Vagina (tissue), 2 donors: ENCODE measurements at places on chromosomes 5 and 9.

DNA sequence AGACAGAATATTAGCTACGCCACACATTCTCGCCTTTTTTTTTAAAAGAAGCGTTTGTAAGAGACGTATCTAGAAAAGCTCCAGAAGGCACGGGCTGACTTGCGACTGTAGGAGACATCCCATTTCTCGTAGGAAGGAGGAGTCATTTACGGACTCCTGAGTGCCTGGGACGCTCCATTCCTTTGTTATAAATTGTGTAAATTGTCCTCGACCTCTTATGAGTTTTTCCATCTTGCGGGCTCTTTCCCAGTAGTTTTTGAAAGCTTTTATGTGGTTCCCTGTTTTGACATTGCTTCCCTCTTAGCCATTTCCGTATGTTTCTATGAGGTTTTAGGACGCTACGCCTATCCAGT, 1.0 kb downstream of the RABL6 start:
- peak overlapping the region; percentile 92 for H3K4me3 ChIP-seq
- DNase-seq = no peak
- H3K27me3 ChIP-seq = no peaks in the 10 kb centered on the region
- peak overlapping the region; percentile 82 for H3K27ac ChIP-seq

- no peak overlapping the region for H3K27ac ChIP-seq
- no peaks in the 10 kb centered on the region for H3K27me3 ChIP-seq
- DNase-seq = no peak
- H3K4me3 ChIP-seq = no peak overlapping the region
Observed at GRCh38 chr9:127172066-127172707, 49.8 kb upstream of the ANGPTL2 start.

DNA sequence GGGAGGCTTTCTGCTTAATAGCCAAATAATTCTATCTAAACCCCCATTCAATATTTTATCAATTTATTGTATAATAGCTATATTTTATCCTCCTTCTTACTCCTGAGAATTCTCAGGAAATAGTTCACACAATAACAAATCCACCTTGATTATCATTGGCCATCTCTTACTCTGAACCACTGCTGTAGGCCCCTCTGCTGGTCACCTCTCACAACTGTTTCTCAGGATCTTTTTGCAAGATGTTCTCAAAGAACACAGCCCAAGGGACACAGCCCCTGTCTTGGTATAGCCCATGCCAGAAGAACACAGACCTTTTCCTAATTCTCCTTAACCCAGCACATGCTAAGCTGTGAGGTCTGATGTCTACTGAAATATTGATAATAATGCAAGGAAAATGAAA, 74.9 kb upstream of the HTR4 start:
- H3K27me3 ChIP-seq = no peaks in the 10 kb centered on the region
- DNase-seq = no peak
- no peak overlapping the region for H3K4me3 ChIP-seq
- no peaks in the 10 kb centered on the region for H3K4me1 ChIP-seq
- H3K36me3 ChIP-seq = no peaks in the 10 kb centered on the region

- no peak overlapping the region for H3K4me3 ChIP-seq
- H3K36me3 ChIP-seq = no peaks in the 10 kb centered on the region
- DNase-seq = no peak
- peaks cover 79% of the 10 kb centered on the region for H3K4me1 ChIP-seq
Observed at GRCh38 chr9:104858271-104858670, 69.7 kb downstream of the ABCA1 start.

- no peaks in the 10 kb centered on the region for H3K36me3 ChIP-seq
- H3K27ac ChIP-seq = peak overlapping the region; percentile 48
- no peak overlapping the region for H3K4me3 ChIP-seq
- H3K27me3 ChIP-seq = no peaks in the 10 kb centered on the region
- no peaks in the 10 kb centered on the region for H3K4me1 ChIP-seq
- no peak for DNase-seq
Observed at GRCh38 chr9:111118256-111118948, 80.1 kb upstream of the LPAR1 start.

GRCh38 chr9:130894546-130894945, 2.1 kb downstream of the QRFP start:
- peak overlapping the region; percentile 36 for H3K27ac ChIP-seq
- no peaks in the 10 kb centered on the region for H3K27me3 ChIP-seq
- H3K36me3 ChIP-seq = no peaks in the 10 kb centered on the region
- H3K4me1 ChIP-seq = peaks cover 46% of the 10 kb centered on the region
- no peak overlapping the region for H3K4me3 ChIP-seq

DNA sequence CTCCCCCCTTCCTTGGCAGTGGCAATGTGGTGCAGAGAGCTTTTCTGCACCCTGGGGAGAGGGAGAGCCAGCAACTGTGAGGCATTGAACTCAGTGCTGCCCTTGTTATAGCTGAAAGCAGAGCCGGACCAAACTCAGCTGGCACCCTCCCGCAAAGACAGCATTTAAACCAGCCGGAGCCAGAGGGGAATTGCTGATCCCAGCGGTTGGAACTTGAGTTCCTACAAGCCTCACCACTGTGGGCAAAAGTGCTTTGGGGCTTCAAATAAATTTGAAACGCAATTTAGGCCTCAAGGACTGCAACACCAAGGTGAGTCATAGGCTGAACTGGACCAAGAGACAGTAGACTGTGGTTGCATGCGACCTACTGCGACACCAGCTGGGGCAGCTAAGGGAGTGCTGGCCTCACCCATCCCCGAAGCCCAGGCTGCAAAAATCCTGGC, 207.6 kb upstream of the CDKN2B start:
- H3K27me3 ChIP-seq = no peaks in the 10 kb centered on the region
- H3K4me1 ChIP-seq = no peaks in the 10 kb centered on the region
- H3K4me3 ChIP-seq = no peak overlapping the region
- DNase-seq = no peak

DNA sequence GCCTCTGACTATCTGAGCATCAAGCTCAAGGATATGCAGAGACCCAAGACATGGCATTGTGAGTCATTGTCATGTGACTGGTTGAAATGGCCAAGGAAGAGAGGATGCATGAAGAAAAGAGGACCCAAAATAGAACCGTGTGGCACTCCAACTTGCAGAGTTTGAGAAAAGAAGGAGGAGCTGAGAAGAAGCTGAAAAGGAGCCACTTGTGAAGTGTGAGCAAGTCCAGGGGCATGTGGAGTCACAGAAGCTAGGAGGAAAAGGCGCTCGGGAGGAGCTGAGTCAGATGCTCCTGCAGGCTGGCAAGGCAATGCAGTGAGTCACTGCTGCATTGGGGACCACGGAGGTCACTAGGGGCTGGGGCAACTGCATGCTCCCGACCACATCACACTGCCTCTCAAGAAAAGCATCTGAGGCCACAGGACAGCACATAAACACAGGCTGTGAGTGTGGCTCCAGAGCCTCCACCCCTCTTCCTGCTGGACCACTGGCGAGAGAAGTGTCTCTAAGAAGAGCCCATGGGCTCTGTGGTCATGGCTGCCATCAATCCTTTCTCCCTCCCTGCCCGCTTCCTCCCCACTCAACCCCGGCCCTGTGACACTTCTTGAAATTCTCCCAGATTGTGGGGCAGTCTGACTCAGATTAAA, 197.6 kb downstream of the DRD1 start:
- H3K27ac ChIP-seq = no peak overlapping the region
- H3K27me3 ChIP-seq = no peaks in the 10 kb centered on the region
- H3K4me1 ChIP-seq = peaks cover 9% of the 10 kb centered on the region
- DNase-seq = peak; percentile 87
- no peaks in the 10 kb centered on the region for H3K36me3 ChIP-seq

DNA sequence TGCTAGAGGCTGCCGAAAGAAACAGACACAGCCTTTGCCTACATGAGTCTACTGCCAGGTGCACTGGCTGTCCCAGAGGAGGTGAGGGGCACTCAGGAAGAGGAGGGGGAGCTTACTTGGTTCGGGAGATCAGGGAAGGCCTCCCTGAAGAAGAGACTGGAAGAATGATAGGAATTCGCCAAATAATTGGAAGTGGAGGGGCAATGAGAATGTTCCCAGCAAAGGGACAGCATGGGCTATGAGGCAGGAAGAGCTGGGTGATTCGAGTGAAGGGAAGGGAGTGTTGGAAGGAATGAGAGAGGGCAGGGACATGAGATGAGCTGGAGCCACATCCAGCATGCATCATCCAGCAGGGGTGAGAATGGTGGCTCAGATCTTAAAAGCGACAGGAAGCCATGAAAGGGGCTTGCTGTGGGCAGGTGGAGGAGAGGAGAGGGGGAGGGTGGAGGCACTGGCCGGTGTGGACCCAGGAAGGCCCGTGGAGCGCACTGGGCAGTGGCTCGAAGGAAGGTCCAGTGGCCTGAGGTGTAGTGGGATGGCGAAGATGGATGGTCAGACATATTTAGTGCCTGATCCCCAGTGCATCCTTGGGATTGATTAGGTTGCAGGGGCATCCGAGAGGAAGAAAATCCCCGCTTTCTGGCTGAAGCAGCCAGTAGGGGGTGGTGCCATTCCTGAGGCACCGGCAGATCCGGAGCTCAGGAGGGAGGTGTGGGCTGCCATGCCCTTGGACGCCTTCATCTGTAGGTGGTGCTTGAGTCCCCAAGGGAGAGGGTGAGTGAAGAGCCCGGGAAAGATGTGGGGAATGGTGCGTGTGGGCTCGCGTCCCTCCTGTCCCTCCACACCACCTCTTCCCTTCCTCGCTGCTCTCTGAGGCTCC, 53.5 kb upstream of the GARNL3 start:
- H3K36me3 ChIP-seq = no peaks in the 10 kb centered on the region
- peaks cover 21% of the 10 kb centered on the region for H3K4me1 ChIP-seq
- no peak overlapping the region for H3K4me3 ChIP-seq
- H3K27me3 ChIP-seq = no peaks in the 10 kb centered on the region
- no peak overlapping the region for H3K27ac ChIP-seq

- H3K27ac ChIP-seq = no peak overlapping the region
- no peaks in the 10 kb centered on the region for H3K4me1 ChIP-seq
- DNase-seq = no peak
- H3K27me3 ChIP-seq = no peaks in the 10 kb centered on the region
- no peak overlapping the region for H3K4me3 ChIP-seq
Observed at GRCh38 chr5:76143884-76144283, 60.7 kb downstream of the SV2C start.

DNA sequence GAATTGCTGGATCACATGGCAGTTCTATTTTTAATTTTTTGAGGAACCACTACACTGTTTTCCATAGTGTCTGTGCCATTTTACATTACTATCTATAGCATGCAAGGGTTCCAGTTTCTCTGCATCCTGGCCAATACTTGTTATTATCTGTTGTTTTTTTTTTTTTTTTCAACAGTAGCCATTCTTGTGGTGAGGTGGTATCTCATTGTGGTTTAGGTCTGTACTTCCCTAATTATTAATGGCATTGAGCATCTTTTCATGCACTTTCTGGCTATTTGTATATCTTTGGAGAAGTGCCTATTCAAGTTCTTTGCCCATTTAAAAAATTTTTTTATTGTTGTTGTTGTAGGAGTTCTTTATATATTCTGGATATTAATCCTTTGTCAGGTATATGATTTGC, 97.7 kb downstream of the GDNF start:
- no peaks in the 10 kb centered on the region for H3K36me3 ChIP-seq
- no peak for DNase-seq
- no peak overlapping the region for H3K27ac ChIP-seq
- no peaks in the 10 kb centered on the region for H3K27me3 ChIP-seq
- no peak overlapping the region for H3K4me3 ChIP-seq

GRCh38 chr5:172749881-172750633, 20.9 kb downstream of the DUSP1 start:
- H3K4me1 ChIP-seq = peaks cover 28% of the 10 kb centered on the region
- H3K36me3 ChIP-seq = no peaks in the 10 kb centered on the region

DNA sequence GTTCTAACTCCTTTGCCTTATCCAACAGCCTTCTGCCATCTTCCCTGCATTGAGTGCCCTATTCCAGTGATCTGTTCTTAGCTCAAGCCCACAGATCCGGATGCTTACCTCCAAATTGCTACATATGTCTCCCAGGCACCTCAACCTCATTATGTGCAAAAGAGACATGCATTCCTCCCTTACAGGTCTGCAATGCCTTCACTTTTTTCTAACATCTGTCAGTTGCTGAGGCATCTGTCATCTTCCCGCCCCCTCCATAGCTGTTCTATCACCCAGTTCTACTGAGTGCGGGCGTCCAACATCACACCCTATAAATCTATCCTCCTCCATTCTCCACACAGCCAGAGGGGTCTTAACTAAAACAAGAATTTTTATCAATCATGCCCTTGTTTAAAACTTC, 20.1 kb downstream of the NMRK1 start:
- H3K4me1 ChIP-seq = peaks cover 18% of the 10 kb centered on the region
- H3K27ac ChIP-seq = no peak overlapping the region
- H3K27me3 ChIP-seq = no peaks in the 10 kb centered on the region
- no peak for DNase-seq
- H3K36me3 ChIP-seq = no peaks in the 10 kb centered on the region
- H3K4me3 ChIP-seq = no peak overlapping the region

- H3K4me1 ChIP-seq = peaks cover 15% of the 10 kb centered on the region
- DNase-seq = no peak
- no peaks in the 10 kb centered on the region for H3K36me3 ChIP-seq
- no peak overlapping the region for H3K4me3 ChIP-seq
- peak overlapping the region; percentile 47 for H3K27ac ChIP-seq
Observed at GRCh38 chr5:9466697-9467096, 79.2 kb downstream of the SEMA5A start.

DNA sequence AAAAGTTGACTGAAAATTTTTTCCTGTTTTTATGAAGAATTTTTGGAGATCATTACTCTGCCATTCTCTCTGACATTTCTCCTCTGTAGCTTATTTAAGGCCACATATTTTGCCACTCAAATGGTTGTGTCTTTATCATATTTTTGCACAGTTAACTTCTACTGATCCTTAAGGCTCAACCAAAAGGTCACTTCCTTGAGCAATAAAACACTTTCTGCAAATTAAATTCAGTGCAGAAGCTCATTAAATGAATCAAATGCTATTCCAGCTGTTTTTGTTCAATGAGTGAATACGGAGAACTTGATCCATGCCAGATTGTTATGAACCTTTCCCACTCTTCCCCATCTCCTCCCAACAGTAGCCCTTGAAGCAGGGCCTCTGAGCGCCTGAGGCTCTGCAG, 93.8 kb upstream of the EPB41L4A start:
- no peaks in the 10 kb centered on the region for H3K27me3 ChIP-seq
- H3K27ac ChIP-seq = no peak overlapping the region
- no peak for DNase-seq
- no peaks in the 10 kb centered on the region for H3K36me3 ChIP-seq
- no peaks in the 10 kb centered on the region for H3K4me1 ChIP-seq

- no peaks in the 10 kb centered on the region for H3K36me3 ChIP-seq
- no peaks in the 10 kb centered on the region for H3K27me3 ChIP-seq
- DNase-seq = no peak
Observed at GRCh38 chr9:132002643-132003318, 76.9 kb downstream of the MED27 start.

- no peaks in the 10 kb centered on the region for H3K27me3 ChIP-seq
- DNase-seq = no peak
- H3K27ac ChIP-seq = no peak overlapping the region
- no peaks in the 10 kb centered on the region for H3K4me1 ChIP-seq
- no peaks in the 10 kb centered on the region for H3K36me3 ChIP-seq
Observed at GRCh38 chr5:127055880-127056653, 17.2 kb downstream of the C5orf63 start.

DNA sequence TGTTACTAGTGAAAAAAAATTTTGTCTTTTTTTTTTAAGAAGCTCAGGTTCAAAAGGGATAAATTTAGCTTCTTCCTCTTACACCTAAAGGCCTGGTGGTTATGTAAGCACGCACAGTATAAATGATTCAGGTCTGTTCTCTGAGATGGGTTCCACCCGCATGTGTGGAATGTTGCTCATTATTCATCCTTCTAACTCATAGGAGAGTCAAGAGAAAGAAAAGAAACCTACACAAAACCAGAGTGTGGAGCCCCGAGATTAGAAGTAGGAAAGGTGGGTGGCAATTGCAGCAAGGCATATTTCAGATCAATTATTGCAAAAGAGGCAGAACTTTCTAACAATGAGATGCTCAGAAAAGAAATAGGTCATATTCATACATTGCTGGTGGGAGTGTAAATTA, 13.5 kb downstream of the PLAC8L1 start:
- H3K4me3 ChIP-seq = no peak overlapping the region
- no peaks in the 10 kb centered on the region for H3K36me3 ChIP-seq
- no peaks in the 10 kb centered on the region for H3K27me3 ChIP-seq
- no peaks in the 10 kb centered on the region for H3K4me1 ChIP-seq
